Astrocyte (in vitro differentiated cells and primary cell): ENCODE measurements at places on chromosomes 6 and 20. TPM values are rescaled to one million over a fixed set of nuclear protein-coding genes. Genes with fewer than 3 reads are reported as not detected.

Gene TSPO2
- not detected in 2 replicates for total RNA-seq

- peak; percentile 78 for DNase-seq
These were observed 149.3 kb downstream of the GJA1 start for GRCh38 chr6:121584586-121585369.

DNA sequence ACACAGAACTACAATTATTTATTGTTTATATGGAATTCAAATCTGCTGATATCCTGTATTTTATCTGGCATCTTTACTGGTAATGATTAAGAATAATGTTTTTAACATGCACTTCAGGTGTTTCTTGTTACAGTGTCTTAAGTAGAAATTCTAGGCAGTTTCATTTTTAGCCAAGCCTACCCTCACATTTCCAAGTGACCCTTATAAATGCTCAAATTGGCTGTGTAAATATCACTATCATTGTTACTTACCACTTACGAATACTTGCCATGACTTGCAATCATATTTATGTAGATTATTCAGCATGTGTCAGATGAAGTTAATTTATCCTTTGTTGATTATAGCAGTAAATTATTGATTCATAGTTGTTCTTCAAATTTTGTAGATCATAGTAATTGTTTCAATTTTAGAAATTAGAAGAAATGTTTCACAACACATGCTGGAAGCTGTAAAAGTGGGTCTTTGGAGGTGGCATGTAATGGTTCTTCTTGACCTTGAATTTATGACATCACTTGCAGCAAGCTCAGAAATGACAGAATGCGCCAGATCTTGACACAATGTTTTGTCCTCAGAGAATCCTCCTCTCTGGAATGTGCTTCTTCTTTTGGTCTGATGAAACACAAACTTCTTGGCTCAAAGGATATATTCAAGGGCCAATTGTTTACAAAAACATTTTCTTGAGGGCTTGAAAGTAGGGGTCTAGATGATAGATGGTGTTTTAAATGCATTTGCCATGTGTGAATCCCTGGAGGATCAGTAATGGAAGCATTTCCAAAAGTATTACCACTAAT is 471.8 kb downstream of the COL12A1 start:
- peak; percentile 6 for DNase-seq

GRCh38 chr20:12966468-12967085 is 42.2 kb upstream of the SPTLC3 start:
- DNase-seq: peak; percentile 26

DNA sequence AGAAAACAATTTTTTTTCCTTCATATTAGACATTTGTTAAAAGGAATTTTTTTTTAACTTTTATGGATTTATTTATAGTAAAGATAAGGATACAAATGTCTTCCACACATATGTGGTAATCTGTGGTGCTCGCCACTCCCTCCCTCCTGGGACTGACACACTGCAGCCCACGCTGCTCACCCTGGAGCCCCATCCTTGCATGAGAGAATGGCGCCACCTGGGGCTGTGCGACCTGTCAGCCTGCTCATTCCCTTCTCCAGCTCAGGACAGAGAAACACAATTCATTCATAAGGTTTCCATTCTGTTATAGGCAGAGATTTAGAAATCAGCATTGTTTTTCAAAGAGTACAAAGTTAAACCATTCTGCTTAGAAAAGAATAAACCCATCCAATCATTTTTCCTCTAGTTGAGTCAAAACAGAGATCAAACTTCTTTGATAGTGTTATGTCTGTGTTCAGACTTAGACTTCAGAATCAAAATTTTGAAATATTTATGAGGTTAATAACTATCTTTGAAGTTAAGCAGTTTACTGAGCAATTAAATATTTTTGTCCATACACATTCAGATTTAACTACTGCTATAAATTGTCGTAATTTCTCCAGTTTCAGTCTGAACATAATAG is 42.8 kb upstream of the DYNLRB1 start:
- peak; percentile 14 for DNase-seq

Gene TRIM10
- not detected in 2 replicates for total RNA-seq

DNA sequence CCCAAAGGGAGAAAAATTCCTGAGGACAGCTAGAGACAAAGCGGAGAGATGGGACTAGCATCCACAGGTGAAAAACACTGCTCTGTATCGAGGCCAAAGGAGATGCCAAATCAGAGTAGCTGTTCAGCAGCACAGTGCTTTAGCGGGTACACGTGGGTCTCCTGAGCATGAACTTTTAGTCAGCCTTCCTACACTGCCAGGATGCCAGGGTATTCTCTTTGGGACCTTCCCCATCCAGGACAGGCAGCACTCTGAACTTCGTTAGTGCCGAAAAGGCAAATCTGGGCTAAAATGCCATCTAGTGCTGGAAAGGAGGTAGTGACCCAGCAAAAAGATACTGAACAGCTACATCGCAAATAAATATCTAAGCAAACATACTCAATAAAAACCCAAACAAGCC is 64.9 kb downstream of the C6orf58 start:
- DNase-seq: peak; percentile 9

Gene CRISP3
- total RNA-seq: not detected in 2 replicates

DNA sequence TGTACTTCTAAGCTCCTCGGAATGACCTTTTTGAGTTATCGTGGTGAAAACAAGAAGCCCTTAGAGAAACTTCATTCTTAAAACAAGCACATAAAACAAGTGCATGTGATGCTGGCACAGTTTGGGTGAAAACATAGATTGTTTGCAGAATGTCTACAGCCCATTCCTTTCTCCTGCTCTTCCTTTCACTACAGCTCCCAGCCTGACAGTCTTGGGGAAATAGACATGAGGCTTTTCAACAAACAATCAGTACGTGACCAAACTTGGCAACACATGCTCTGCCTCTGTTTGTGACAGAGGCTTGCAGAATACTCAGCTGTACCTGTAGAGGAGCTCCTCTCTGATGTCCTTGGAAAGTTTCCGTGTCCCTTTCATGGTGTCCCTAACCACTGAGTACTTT is 321.6 kb downstream of the ZFAND3 start:
- DNase-seq: no peak

GRCh38 chr20:51412333-51412871 is 130.1 kb downstream of the NFATC2 start:
- peak; percentile 35 for DNase-seq

DNA sequence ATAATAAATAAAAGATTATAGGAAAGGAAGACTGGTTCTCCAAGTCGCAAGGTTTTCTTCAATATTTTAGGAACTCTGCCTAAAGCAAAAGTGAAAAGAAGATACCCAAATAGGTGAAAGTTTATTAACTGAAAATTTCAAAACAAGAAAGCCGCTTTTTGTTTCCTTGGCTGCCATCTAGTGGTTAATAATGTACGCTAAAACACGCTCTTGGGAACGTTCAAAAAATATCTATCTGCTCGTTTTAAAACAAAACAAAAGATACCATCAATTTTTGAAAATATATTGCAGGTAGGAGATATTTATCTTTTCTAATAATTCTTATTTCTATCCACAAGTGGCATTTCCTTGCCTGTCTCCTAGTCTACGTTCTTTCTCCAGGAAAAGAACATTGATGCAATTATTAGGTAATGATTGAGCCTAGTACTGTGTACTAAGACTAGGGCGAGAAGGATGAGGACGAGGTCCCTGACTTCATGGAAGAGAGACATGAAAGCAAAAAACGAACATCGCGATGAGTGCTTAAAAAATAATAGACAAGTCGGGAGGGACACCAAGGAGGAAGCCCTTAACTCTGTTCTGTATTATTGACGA is 97.2 kb downstream of the SPTLC3 start:
- DNase-seq: peak; percentile 6

Gene C20orf144
- 0.16 TPM in 1 of 2 replicates, not detected in the other for total RNA-seq

Gene MAS1
- total RNA-seq: not detected in 2 replicates

DNA sequence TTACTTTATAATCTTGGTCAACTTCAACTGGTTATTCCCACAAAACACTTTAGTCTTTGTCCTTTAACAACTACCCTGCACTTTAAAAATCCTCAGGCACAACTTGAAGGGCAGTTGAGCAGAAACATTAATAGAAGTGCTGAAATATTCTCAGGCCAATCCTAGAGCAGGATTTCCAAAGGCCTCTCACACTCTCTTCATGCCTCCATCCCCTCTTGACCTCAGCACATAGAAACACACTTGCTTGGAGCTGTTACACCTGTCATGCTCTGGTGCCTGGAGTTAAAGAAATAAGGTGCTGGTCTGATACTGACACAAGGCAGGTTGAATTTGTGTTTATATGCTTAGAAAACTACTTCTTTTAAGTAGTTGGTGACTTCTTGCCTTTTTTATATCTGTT is 618.8 kb upstream of the POU3F2 start:
- DNase-seq: no peak

DNA sequence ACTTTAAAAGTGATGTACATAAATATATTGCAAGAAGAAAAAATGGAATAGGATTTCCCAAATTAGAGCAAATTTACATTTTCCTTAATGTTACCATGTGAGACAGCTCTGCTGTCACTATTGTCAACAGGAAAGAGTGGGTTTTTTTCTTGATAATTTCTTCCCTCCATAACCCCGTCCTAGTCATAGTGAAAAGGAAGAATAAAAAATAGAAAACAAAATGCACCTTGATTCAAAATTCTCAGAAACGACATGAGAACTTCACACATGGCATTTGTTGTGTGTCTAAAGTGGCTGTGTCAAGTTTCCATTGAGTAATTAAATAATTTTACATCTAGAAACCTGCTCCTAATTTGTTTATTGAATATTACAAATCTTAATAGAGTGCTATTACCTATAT is 945.2 kb upstream of the SLC35B3 start:
- no peak for DNase-seq

Gene HCRTR2
- total RNA-seq: 0.23 and 0.36 TPM in 2 replicates

Gene PTPRT
- 0.25 TPM in 1 of 2 replicates, not detected in the other for total RNA-seq

DNA sequence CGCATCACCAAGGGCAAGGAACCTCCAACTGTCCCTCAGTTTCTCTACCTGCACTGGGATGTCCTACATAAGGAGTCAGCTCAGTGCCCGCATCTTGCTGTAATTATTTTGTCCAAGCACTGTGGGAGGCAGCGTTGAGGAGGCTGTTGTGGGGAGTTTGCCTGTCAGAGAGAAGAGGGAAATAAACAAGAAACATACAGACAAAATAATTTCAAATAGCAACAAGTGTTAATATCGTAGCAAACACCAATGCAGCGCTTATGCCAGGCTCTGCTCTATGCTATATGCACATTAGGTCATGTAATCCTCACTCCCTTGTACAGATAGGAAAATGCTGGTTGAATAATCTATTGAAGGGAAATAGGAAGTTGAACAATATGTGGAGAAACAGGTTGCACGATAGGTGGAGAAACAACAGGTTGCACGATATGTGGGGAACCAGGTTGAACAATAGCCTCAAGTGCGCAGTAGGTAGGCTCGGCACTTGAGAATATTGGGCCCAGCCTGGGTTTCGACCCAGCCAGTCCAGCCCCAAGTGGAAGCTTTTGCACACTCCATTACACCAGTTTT is 91.2 kb upstream of the SIRPA start:
- DNase-seq: no peak

DNA sequence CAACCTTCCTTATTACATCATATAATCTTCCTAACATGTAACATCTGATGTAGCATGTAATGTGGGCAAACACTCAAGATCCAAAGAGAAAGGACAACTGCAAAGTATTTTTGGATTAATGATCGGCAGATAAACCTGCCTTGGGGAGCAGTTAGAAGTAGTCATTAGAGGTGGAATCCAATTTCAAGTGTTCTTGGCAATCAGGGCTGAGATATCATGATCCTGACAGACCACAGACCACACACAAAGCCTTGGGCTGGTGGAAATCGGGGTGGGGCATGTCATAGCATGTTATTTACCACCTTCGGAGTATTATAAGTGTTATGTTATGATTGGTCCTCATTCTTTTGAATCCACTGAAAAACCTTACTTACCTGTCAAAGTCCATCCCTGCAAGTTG is 16.3 kb downstream of the NCOA5 start:
- DNase-seq: peak; percentile 34

GRCh38 chr6:154403788-154404187 is 47.2 kb upstream of the IPCEF1 start:
- peak; percentile 74 for DNase-seq

DNA sequence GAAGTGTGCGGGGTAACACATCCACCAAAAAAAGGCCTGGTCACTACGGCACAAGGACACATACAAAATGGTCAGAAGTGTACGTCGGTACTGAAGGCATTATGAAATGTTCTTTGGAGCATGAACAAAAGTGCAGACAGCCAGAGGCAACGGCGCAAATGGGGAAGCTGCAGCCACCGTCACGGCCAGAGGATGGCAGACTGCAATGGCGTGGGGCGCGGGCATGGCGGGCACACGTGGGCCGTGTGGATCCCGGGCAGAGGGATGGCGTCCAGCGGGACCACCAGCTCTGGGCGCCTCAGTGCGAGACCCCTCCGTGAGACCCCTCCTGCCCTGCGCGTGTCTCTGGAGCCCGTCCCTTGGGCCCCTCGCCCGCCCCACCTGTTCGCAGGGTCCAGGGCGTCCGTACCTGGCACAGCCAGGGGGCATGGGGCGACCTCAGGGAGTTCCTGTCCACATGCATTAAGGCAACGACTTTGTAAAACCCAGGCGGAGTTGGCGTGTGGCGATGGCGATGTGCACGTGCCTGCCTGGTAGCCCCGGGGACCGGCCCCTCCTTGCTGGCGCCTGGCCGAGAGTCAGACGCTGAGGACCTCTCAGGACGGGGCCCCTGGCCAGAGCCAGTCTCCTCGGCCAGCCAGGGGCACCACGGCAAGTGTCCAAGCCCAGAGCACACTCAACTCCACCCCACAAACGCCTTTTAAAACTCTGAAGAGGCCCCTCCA is 39.5 kb upstream of the CHRNA4 start:
- DNase-seq: no peak

GRCh38 chr20:2261046-2261485 is 34.7 kb upstream of the TGM3 start:
- no peak for DNase-seq

Gene RWDD2A
- 4.7 and 4.9 TPM in 2 replicates for total RNA-seq

- no peak for DNase-seq
These were observed 16.4 kb upstream of the IGF2R start for GRCh38 chr6:159952289-159953005.

Gene HSPA1L
- 0.98 and 1.1 TPM in 2 replicates for total RNA-seq

GRCh38 chr6:161889324-161889723 is 615.5 kb upstream of the AGPAT4 start:
- no peak for DNase-seq

DNA sequence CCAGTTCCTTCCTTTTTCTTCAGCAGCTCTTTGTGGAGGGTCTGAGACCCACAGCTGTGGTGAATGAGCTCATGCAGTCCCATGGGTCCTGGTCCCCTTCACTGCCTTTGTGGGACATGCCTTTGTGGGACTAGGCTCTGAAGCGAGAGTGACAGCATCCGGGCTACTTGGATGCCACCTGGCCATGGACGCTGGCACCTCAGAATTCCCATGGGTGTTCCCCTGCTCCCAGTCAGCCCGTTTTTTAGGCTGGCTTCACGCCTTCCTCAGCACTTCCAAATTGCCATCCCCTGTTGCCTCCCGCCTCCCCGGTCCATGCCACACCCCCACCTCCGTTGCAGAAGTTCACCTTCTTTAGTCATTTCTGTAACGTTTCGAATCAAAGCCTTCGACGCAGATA is 45.1 kb downstream of the RAMACL start:
- no peak for DNase-seq

GRCh38 chr6:118667988-118668387 is 16.6 kb upstream of the CEP85L start:
- DNase-seq: peak; percentile 23

Gene SLC17A2
- not detected in 2 replicates for total RNA-seq
